Fibroblast of skin of scalp (primary cell): ENCODE measurements at places on chromosomes 6 and 20.

DNA sequence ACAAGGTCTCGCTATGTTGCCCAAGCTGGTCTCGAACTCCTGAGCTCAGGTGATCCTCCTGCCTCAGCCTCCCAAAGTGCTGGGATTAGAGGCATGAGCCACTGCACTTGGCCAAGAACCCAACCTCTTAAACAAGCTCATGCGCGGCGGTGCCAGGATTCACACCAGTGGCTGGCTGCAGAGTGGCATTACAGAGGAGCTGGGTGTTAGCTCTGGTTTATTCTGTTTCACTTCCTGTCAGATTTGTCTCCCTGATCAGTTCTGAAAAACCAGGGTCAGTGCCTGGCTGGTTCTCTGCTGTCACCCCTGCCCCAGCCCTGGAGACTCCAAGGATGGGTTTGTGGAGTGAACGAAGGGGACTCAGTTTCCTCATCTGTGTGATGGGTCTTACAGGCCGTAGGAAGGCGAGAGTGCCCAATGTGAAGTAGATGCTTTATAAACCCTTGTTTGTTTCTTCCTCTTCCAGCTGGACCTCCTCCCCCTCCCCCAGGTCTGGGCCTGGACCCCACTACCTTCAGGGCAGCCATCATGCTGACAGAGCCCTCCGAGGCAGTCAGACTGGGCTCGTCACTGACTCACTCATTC, 63.4 kb downstream of the UBE2V1 start:
- DNase-seq, result no peak

GRCh38 chr6:42131531-42131930, 10.9 kb downstream of the C6orf132 start:
- DNase-seq, result peak; percentile 56

- no peak for DNase-seq
Observed at GRCh38 chr6:40392589-40392988, 194.6 kb downstream of the LRFN2 start.

- DNase-seq, result peak; percentile 52
Observed at GRCh38 chr20:59518881-59519706, 85.2 kb upstream of the PHACTR3 start.

GRCh38 chr6:52209770-52210169, 23.6 kb downstream of the IL17A start:
- no peak for DNase-seq

DNA sequence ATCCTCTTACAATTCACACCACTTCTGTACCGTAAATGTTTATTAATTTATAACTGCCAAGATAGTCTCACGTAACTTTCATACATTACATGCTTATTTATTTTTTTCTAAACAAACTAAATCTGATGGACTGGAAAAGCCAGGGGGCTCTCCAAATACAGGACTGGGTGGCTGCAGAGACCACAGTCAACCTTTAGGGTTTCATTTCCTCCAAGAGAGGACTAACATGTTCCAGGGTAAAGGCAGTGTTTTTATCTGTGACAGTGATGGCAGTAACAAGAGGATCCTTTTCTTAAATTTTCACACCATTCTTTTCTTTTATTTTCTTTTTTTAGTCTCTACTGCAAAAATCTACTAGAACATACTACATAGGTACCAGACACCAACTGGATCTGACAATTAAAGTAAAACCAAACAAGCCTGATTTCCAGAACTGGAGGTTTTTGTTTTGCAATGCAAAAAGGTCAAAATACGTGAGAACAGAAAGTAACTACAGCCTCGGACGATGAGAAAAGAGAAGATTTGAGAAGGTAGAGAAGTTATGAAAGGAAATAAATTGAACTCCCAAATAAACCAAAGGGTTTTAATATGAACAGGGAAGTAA, 1.2 kb downstream of the LMBRD1 start:
- no peak for DNase-seq

DNA sequence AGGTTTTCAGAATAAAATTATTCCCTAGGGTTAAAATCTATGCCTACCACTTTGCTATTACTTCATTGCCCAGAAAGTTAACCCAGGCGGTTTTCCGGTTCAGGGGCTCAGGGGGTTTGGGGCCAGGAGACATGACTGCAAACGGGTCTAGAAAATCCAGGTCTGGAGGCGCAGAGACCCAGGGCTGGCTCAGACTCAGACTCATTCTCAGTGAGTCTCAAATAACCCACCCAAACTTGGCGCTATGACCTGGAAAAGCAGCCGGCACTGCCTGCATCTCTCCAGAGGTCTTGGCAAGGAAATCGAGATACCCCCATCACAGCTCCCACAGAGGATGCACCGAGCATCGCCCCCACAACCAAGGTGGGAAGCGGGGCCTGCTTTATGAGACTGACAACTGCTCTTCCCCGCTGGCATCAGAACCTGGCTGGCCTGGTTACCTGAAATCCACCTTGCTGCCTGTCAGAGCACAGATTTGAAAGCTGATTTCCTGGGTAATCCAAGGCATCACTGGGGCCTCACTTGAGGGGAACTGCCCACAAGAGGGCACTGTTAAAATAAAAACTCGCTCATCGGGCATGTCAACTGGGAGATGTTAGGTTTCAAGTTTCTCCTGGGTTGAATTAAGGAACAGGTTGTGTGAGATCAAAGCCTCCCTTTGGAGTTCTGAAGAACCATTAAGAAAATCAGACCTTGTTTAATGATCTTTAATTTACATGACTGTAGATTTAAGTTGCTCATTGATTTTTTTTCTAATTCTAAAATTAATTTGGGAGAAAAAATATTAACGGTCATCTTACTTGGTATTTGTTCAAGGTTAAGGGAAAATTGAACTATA, 55.1 kb downstream of the KIF16B start:
- peak; percentile 40 for DNase-seq

GRCh38 chr6:39276379-39276995, 37.7 kb downstream of the KCNK17 start:
- no peak for DNase-seq

DNA sequence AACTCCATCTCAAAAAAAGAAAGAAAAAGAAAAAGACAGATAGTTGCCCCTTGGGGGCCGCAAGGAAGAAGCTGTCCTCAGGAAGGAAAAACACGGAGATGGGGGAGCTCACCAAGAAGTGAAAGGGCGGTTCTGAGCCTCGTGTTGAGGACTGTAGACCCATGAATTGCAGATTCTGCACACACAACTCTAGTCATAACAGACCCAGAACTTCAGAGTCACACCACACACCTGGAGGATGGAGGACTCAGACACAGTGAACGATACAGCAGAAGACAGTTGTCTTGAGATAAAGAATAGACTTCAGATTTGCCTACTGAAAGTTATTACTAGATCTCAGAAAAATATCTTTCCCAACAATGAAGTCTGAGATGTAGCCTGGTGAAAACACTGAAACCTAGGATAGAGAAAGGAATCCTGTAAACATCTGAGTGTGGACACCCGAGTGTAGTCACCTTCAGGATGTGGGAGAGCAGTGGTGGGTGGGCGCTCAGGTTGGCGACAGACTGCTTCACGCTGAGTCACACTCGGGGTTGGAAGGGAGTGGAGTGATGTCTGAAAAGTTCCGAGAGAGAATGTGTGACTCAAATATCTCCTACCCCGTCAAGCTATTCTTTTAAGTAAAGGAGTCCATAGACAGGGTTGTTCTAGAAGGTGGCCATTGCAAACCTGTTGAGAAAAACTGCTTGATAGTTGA, 88.1 kb downstream of the MAP3K4 start:
- peak; percentile 60 for DNase-seq

- DNase-seq, result peak; percentile 83
Observed at GRCh38 chr6:121584586-121585369, 149.3 kb downstream of the GJA1 start.

DNA sequence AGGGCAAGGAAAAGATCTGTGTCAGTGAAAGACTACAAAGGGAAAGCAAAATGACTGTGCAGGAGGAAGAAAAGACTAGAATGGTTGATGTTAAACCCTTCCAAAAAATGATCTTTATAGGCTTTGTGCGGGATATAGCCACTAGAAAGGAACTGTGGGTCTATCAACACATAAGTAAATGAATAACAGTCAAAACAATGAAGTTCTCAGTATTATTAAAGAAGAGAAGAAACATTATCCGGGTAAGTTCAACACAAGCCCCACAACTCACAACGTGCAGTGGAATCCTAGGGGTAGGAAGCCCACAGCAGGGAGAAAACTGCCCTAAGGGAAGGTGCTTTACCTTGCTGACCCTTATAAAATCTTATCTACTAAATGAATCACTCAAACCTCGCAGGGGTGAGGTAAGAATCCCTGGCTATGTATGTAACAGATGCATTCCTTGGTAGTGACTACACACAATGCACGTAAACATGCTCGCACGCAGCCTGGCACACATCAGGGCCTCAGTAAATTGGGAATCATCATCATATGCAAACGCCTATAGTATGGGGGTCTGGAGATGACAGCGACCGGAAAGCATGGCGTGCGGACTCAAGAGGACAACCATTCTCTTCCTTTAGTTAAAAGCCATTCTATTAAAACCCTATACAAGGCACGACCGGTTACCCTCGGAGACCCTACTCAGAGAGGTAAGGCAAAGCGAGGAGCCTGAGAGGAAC, 11.3 kb downstream of the TFAP2A start:
- DNase-seq, result peak; percentile 53

DNA sequence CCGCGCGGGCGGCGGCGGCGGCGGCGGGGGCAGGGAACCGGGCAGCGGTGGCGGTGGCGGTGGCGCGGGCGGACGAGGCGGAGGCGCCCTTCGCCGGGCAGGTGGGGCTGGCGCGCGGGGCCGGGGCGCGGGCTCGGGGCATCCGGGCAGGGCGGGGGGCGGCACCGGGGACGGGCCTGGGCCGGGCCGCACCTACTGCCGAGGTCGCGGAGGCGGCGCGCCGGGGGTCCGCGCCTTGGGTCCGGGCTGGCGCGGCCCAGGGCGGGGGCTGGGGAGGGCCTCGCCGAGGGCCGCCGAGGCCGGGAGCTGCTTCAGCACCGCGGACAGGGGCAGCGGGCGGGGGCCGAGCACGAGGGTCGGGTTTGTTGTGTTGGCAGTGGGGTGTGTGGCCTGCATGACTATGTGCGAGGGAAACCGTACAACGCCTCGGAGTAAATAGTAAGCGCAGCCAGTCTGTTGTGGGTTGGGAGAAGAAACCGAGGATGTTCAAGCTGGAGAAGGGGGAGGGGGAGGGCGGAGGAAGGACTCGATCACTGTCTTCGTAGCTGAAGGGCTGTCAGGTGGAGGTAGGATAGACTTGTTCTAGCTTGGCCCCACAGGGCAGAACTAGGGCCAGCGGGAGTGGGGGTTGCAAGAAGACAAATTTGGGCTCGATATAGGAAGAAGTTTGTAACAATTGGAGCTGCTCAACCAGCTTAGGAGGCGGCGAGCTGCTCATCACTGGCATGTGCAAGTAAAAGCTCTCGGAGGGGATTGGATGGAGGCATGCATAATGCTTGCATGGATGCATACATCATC, 593 bp downstream of the MMP24 start:
- DNase-seq, result peak; percentile 54

DNA sequence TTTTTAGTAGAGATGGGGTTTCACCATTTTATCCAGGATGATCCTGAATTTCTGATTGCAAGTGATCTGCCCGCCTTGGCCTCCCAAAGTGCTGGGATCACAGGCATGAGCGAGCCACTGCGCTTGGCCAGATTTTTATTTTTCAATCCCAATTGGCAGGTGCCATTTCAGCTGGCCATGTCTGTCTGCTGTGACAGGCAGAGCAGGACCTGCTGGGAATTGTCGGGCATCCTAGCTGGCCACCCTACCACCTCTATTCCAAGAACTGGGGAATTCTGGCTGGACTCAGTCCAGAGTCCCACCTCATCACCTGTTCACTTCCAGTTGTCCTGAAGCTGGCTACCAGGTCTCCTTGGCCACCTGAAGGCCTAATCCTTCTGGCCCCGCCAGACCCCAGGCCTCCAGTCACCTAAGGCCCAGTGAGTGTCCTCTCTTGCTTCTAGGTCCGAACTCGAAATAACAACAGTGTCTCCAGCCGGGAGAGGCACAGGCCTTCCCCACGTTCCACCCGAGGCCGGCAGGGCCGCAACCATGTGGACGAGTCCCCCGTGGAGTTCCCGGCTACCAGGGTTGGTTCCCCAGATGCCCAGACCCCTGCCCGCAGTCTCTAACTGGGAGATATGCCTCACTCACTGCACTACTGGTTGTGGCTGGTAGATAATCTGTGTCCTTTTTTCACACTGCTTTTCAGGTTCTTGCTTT, 24.0 kb downstream of the DNMT3B start:
- DNase-seq, result no peak

- DNase-seq, result no peak
Observed at GRCh38 chr6:112649853-112650252, 302.7 kb downstream of the RFPL4B start.

DNA sequence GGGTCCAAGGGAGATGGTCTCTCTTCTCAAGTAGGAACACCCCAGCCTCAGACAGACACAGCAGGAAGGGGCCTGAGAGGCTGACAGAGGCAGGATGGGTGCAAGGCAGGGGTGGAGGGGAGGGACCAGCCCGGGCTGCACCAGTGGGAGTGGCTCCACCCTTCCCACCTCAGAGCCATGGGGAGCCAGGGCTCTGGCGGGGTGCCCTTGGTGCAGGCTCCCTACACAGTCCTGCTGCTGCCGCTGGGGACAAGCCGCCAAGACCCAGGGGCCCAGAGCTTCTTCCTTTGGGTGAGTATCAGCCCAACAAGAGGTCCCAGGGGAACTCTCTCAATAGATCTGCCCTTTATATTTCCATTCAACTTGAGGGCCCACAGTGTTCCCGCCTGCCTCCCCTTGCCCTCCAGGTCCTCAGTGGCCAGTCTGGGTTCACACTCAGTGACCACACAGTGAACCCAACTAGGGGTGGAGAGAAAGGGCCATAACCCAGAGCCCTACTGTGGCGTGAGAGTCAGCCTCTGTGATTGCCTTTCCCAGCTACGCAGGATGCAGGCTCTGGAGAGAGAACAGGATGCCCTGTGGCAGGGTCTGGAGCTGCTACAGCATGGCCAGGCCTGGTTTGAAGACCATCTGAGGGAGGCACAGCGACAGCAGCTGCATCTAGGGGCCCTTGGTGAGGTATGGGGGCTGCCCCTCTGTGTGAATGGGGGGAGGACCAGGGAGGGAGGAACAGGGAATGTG, 592 bp downstream of the SAPCD1 start:
- no peak for DNase-seq

DNA sequence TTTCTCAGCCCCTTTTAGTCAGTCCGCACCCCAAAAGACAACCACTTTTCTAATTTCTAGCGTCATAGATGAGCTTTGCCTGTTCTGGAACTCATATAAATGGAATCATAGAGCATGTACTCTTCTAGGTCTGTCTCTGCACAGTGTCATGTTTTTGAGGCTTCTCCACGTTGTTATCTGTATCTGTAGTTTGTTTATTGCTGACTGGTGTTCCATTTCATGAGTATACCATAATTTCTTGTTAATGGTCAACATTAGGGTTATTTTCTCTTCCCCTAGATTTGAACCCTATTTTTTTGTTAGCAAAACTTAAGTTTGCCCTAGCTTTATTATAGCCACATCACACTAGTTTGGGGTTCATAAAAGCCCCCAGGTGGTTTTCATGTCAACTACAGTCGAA, 16.2 kb upstream of the SGK2 start:
- no peak for DNase-seq
